Osteocyte (in vitro differentiated cells): ENCODE measurements at places on chromosomes 12 and 14. TPM values are rescaled to one million over a fixed set of nuclear protein-coding genes. Genes with fewer than 3 reads are reported as not detected.

The TGM1 gene
- 2.1 and 2.3 TPM in 2 replicates for total RNA-seq

The ITGB7 gene
- 0.83 TPM in 1 of 2 replicates, not detected in the other for total RNA-seq

The KLRC2 gene
- total RNA-seq = 3.0 and 3.6 TPM in 2 replicates

The C12orf54 gene
- total RNA-seq = not detected in 2 replicates

The TAS2R9 gene
- 0.34 TPM in 1 of 2 replicates, not detected in the other for total RNA-seq

The MYO1H gene
- not detected in 2 replicates for total RNA-seq
